Stimulated activated CD4-positive, alpha-beta T cell treated with anti-CD3 and anti-CD28 coated beads, Interleukin-2, amount 100 ng/mL, for 24 hours (primary cell): ENCODE measurements at places on chromosomes 7 and 10.

DNA sequence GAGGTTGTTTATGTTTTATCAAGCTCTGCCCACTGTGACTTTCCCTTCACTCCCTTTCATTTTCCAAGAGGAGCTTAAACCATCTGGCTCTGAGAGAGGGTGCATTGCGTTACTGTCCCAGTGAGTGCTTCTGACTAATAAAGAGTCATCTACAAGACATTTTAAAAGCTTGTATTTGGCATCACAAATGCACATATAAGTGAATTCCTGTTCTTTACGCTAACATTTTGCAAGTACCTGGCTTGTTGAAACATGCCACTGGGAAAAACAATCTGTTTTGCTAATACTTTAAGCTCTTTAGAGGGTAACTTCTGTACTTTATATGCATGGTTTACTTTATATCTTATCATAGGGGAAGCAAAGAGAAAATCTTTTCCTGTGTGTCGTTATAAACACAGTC is 534.6 kb upstream of the POM121L12 start:
- DNase-seq = no peak

DNA sequence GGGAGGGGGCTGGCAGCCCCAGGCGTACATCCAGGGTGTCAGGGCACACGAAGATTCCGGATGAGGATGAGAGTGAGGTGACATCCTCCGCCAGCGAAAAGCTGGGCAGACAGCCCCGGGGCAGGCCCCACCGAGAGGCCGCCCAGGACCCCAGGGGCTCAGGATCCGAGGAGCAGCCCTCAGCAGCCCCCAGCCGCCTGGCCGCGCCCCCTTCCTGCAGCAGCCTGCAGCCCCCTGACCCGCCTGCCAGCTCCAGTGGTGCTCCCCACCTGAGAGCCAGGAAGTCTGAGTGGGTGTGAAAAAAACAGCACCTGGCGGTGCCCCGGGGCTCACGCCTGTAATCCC is 3.2 kb downstream of the GJD4 start:
- no peak for DNase-seq

- DNase-seq = no peak
Observed at GRCh38 chr10:132300582-132300981, 7.2 kb downstream of the STK32C start.

- DNase-seq = no peak
Observed at GRCh38 chr7:64869121-64869725, 33.9 kb upstream of the ZNF273 start.

DNA sequence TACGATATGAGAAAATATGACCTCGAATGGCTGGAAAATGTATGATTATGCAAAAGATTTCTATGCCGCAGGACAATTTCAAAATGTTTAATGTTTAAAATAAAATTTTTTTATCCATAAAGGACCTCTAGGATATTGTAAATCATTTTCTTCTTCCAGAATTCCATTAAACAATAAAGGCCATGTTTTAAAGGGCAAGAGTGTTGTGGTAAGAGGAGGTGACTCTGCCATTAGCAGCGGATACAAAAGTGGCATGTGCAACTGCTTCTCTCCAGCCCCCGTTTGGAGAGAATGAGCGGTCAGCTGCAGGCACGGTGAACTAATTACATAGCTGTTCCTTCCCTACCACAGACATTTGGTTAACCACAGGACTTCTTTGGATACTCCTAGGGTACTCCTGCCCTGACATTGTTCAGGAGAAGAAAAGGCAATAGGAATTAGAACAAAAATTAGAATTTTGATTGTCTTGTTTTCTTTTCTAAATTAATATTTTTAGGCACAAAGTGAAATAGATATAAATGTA is 63.8 kb downstream of the HBP1 start:
- DNase-seq = no peak

- peak; percentile 26 for DNase-seq
Observed at GRCh38 chr7:155580367-155580766, 34.0 kb upstream of the CNPY1 start.

- DNase-seq = peak; percentile 42
Observed at GRCh38 chr10:87761892-87762291, 56.1 kb downstream of the ATAD1 start.

DNA sequence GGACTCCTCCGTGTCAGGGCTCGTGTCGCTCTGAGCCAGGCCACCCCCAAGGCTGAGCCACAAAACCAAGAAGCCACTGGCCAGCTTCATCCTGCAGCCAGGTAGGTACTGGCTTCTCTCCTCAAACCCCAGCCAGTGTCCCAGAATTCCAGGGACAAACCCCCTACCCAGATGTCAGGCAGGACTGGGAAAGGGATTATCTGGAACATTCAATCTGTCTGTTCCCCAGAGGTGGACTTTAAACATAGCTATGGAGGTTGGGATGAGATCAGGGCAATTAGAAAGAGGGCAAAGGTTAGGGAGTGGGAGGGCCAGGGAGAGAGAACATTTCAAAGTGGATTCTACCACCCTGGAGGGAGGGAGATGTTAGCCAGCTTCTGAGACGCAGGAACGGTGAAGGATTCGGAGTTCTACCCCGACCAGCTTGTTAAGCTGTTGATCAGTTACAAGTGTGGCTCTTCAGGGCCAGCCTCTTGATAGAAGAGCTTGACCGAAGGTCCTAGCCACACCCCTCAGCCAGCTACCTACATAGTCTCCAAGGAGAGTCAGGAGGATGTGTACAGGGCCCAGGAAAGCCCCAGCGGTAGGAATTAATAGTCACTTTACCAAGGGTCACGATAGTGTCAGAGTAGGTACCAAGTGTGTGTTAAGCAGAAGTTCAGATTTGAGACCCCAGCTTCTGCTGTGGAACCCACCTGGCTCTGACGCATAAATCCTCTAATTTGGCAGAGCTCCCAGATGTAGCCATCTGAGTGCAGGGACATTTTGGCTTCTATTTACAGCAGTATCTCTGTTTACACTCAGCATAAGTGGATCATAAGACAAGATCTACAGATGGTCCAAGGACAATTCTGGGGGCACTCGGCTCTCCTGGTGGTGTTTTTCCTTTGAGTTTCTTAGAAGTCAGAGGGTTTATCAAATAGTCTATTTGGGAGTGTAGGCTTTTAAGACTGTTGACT is at the start of gene PLA2G12B:
PLA2G12B (minus strand) TSS at position 211 of the 959 bp plus-strand sequence; CDS start at position 90, 121 bp downstream.
- no peak for DNase-seq
